ENCODE measurements at places on chromosomes 4 and X.

DNA sequence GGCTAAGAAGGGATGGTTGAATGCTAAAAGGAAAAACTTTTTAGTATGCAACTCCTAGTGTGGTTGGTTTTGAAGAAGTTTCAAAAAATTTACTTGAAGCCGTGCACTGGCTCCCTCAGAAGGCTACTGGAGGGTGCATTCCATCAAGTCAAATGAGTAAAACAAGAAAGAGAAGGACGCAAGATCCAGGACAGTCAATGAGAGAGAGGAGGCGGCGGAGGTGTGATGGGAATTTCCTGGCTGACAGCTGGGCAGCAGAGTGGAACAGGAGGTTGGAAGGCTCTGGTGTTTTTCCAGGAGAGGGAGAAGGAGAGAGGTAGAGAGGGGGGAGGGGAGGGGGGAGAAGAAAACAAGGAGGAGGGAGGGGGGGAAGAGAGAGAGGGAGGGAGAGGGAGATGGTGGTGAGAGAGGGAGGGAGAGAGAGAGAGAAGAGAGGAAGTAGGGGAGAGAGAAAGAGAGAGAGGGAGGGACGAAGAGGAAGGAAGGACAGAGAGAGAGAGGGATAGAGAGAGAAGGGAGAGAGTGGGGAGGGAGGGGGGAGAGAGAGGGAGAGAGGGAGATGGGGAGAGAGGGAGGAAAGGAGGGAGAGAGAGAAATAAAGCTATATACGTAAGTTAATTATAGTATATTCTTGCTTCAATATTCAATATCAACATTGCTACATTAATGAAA is 126.4 kb downstream of the SH3KBP1 start:
- DNase-seq: no peak

DNA sequence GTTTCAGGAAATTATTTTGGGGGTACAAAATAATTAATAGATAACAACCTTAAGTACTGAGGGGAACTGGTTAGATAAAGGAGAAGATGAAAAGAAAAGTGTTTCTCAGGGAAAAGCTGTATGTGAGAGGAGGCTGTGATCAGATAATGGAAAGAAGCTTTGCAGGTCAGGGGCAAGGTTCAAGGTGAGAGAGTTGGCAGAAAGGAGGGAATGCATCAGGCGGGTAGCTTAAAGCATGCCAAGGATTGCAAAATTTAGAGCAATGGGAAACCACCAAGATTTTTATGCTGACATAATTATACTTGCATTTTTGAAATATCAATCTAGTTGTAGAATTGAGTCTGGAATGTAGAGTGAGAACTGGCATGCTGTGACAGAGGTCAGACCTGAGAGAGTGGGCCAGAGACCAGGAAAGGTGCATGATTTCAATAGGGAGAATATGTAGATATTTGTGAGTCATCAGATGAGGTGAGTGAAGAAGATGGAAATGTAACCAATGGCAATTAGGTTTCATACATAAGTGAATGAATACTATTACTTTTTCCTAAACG is 508.7 kb downstream of the TRIML1 start:
- no peak for DNase-seq

- DNase-seq: no peak
Measured at GRCh38 chr4:123133397-123134050, 211.1 kb upstream of the NUDT6 start.

DNA sequence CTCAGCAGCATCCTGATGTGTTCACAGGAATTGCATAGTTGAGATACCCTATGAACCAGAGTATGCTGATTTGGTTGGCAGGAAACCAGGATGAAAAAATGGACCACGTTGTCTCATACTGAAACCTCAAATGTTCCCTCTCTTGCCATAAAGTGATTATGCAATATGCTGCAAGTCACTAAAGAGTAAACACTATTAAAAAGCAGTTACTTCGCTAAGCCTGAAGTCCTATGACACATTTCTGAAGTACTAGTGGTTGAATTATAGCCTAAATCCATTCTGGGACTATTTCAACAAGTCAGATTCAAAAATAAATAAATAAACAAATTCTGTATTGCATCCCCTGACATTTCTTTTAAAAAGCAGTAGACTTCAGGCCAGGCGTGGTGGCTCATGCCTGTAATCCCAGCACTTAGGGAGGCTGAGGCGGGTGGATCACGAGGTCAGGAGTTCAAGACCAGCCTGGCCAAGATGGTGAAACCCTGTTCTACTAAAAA is 106.0 kb upstream of the NAP1L5 start:
- DNase-seq: peak; percentile 16

DNA sequence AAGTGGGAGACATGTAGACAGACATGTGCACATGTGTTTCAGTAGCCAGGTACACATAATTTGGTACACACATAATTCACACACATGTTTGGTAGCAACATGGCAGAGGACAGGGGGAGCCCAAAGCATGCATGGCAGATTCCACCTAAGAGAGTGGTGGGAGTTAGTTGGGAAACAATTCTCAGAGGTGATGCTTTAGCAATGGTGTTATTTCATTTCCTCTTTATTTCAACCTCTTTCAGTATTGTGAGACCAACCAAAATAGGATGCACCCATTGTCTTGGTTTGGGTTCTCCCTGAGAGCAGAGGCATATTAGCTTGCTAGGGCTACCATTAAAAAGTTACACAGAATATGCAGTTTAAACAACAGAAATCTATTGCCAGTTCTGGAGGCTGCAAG is 92.2 kb upstream of the ANXA3 start:
- no peak for DNase-seq

GRCh38 chr4:11675051-11675800 is 246.5 kb upstream of the HS3ST1 start:
- DNase-seq: no peak

- no peak for DNase-seq
Measured at GRCh38 chr4:47863486-47863885, 25.6 kb upstream of the CORIN start.

GRCh38 chr4:101020956-101021355 is 326.4 kb downstream of the PPP3CA start:
- no peak for DNase-seq

- DNase-seq: peak; percentile 12
Measured at GRCh38 chr4:41213625-41214135, 662 bp downstream of the APBB2 start.

DNA sequence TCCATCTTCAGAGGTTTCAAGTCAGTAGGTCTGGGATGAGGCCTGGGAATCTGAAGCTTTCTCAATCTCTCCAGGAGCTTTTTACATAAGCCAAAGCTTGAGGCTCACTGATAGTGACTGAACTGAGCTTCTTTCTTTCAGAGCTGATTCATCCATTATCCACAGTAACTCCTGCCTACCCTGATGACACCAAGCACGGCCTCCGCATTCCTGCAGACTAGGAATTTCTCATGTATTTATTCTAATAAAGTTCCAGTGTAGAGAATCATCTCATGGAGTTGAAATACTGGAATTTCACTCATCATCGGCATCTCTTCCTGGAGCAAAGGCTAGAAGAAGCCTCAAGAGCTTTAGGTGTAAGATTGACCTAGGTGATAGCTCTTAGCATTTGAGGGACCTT is 12.1 kb upstream of the DCTD start:
- DNase-seq: no peak

DNA sequence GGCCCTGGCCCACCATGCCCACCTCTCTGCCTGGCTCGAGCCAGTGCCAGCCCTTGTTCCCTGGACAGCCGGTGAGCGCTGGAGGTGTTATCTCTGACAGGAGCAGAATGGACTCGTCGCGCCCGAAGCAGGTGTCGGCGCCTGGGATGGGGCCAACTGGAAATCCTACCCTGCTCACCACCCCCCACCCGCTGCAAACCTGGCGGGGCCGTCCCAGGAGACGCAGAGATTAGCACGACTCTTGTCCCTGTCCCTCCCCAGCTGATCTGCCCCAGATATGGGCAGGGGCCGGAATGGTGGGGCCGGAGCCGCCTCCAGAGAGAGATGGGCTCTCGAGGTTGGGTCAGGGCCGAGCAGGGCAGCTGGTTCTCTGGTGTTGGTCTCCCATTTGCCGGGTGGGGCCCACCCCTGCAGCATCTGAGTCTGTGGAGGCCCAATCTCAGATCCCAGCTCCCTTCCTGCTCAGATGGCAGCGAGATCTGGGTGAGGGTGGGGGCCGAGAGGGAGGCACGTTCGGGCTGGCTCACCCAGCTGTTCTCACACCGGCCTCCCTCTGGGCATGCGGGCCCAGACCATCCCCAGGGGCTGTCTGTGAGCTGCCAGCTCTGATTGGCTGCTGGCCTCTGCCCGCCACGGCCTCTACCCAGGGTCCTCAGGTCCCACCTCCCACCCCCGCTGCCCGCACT is 20.1 kb upstream of the FGFR3 start:
- no peak for DNase-seq

DNA sequence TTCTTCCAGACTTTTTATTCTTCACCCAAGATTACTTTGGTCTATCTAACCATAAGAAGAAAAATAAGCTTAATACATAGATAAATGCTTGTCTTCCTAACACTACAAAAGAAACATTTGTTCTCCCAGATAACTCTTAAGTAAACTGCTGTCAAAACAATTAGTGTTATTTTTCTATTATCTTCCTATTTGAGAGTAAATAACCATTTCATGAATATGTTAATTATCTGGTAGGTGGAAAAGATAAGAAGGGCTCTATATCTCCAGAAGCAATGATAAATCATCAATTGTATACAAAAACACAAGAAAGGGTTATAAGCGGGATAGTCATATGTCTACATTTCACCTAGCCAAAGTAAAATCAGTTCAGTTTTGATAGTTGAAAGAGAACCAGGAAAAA is 180.4 kb downstream of the ZIC3 start:
- no peak for DNase-seq

DNA sequence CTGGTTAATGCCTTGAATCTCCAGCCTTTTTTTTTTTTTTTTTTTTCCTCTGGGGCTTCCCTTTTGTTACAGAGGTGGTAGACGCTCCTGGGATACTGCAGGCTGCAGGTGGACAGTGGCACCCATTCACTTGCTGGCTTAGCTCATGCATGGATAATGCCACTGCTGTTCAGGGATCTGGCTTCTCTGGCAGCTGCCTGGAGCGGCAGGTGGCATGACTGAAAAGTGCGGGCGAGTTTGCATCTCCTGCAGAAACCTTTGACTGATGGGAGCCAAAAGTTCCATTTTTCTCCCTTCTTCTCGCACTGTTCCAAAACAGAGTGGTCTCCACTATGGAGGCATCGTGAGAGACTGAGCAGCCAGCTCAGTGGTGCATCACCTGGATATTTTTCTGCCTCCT is 5.9 kb upstream of the STIM2 start:
- DNase-seq: no peak

DNA sequence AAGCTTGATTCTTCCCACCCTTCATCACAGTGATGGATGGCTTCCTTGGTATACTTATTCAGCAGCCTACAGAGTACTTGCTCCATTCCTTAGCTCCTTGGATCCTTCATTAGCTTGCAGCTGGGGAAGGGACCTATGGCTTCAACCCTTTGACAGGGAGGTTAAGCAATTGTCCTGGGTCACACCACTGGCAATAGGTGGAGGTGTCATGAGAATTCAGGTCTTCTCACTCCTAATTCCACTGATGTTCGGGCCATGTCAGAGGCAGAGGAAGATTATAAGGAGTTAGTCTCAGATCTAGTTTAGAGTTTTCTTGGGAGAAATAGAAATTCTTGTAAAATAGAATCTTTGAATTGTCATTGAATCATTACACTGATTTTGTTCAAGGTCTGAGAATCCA is 24.5 kb downstream of the EREG start:
- DNase-seq: no peak

DNA sequence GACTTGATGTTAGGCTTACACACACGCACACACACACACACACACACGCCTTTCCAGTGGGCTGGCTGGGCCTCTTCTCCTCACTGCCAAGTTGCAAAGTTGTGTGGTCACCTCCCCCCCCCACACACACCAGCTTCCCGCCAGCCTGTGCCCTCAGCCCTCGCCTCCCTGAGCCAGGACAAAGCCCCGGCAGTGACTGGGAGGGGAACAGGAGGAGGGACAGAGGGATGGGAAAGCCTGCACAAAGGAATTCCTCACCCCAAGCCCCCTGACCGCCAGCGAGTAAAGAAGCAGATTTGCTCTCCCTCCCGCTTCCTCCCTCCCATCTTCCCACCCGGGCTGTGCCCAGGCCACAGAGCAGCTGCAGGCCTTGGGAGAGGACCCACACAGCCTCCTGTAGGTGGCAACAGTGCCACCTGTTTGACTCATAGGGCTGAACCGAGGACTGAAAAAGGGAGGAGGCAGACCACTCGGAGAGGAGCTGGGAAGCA is at the start of gene GDPD2:
Gene GDPD2, plus strand, starts transcription at position 464 of the 491 bp plus-strand sequence. CDS start 1,671 bp downstream, outside the sequence.
- DNase-seq: no peak

DNA sequence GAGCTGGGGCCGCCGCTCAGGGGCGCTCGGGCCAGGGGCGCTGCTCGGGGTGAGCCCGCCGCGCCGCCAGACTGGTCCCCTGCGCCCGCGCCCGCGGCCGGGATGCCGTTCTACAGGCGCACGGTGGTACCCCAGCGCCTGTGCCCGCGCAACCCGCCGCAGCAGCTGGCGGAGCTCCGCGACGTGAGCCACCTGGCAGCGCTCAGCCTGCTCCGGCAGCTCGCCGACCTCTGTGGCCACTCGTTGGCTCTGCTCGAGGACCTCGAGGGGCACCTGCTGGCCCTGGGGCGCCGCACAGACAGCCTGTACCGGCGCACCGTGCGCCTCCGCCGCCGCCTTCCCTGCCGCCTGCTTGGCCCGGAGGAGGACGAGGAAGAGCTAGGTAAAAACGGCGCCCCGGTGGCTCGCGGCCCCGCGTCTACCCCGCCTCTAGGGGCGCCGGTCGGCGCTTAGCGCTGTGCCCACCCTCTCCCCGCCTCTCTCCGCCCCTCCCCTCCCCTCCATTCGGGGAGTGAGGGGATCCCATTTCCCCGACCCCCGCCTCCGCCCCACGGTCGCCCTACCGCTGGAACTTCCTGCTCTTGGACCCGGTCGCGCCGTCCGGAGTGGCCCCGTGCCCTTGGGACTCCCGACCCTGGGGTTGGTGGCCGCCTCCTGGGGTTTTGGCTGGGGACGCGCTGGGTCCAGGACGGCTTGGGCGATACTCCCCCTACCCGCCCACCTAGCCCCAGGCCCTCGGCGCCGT is 513 bp downstream of the NHSL2 start:
- DNase-seq: peak; percentile 38

- no peak for DNase-seq
Measured at GRCh38 chr4:78667764-78668163, 108.4 kb upstream of the BMP2K start.

DNA sequence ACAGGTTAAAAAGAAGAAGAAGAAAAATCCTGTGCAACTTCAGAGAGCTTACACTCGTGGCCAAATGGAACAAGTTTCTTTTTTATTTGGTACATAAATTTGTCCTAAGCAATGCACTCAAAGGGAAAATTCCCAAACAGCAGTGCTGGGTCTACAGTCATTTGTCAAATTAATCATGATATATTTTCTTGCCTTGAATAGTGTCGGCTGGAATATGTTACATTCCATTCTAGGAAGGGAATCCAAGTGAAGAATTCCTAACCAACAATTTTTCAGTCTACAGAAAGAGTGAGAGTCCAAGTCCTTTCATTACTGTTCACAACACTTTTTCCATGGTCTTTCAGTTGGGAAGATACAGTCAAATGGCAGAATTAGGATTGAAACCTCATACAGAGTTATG is 63.9 kb downstream of the HAND2 start:
- no peak for DNase-seq

DNA sequence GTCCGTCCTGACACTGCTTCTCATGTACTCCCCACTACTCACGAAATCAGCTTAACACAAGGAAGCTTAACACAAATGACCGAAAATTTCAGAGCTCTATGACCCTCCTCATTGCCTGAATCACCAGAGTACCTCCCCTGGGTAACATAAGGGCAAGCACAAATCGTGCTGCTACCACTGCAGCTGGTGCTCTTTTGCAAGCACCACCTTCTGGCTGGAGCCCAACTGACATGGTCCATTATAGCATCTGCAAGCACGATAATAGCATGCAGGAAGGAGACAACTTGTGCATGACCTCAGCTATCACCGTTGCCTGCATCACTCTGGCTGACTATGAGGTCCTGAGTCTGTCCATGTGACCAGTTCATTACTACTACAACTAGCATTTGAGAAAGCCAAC is 308.0 kb downstream of the TEX13C start:
- DNase-seq: no peak

Data from activated CD4-positive, alpha-beta T cell treated with anti-CD3 and anti-CD28 coated beads for 48 hours (primary cell).